ENCODE measurements at places on chromosomes 4 and X.
A peak's percentile ranks its signal among the peaks of the same experiment; 100 is the strongest.

DNA sequence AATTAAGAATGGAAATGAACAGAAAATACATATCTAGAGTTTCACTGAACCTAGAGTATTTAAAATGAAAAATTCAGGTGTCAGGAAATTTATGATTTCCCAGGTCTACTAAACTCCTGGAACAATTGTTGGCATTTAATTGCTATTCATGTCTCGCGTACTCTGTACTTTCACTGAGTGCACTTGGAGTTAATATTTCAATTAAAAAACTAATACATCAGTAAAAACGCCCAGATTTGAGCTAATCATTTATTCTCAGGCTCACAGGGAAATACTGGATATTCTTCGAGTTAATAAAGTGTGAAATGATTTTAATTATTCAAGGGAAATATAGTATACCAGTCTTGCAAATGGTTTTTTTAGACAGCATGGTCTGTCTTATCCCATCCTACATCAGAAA, 125.9 kb downstream of the CHRNA9 start:
- no peak for DNase-seq

DNA sequence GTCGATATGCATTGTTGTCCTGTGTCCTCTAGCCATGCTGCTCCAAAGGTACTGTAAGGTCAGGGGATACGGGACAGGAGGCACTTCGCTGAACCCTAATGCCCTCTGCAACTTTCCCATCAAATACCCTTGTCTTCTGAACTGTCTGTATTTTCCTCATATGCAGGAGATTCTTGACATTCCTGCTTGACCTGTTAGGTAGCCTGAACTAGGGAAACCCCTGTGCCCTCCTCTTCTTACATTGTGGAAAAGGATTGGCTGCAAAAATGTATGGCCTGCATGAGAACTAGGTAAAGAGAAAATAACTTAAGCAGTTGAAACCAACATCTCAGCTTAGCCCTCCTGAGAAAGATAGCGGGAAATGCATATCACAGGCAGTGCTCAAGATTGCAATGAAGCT, 11.4 kb downstream of the RTL8B start:
- no peak for DNase-seq

GRCh38 chr4:36652857-36653256, 371.4 kb downstream of the DTHD1 start:
- no peak for DNase-seq

GRCh38 chrX:133373386-133374079, 41.8 kb downstream of the GPC4 start:
- no peak for DNase-seq

DNA sequence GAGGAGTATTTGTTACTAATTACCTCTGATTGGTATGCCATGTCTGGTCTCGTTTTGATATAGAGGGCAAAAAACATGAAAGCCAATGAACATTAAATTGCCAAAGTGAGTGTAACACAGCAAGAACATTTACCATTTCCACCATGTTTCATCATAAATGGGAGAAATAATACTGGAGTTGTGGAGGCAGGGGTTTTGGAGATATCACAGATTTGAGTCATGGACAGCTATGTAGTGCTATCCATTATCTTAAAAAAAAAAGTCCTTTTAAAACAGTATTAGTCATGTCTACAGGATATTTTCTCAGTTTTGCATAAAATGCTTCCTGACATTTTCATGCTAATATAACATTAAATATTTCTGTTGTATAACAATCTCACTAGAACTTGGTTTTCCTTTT, 301.2 kb downstream of the IL1RAPL1 start:
- DNase-seq, result no peak

GRCh38 chr4:2486981-2487380, 18.1 kb downstream of the RNF4 start:
- no peak for DNase-seq

DNA sequence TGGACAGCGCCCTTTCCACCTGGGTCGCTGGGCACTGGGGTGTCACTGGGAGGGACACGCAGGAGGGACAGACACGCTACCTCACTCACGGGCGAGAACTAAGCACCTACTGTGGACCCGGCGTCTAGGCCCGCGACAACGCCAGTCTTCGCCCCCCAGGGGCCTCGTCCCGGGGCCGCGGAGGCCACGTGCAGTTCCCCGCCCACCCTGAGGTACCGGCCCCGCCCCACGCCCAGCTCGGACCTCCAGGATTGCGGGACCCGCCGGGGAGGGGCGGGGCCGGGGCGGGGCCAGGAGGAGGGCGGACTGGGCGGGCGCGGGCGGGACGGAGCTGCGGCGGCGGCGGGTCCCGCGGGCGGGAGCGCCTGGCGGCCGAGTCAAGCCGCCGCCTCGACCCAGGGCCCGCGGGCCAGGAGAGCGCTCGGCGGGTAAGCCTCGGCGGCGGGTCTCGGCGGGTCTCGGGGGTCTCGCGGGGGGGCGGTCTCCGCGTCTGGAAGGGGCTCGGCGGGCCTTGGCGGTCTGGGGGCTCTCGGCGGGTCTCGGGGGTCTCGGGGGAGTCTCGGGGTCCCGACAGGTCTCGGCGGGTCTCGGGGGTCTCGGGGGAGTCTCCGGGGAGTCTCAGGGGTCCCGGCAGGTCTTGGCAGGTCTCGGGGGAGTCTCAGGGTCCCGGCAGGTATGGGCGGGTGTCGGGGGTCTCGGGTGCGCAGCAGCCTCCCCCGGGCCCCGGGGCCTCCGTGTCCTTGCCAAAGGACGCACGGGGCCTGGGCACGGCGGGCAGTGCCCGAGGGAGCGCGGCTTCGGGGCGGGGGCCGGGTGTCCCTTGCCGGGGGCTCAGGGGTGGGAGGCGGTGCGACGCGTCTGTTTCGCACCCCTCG, at the start of gene SH3BP2:
SH3BP2 (plus strand) TSS at position 375 of the 875 bp plus-strand sequence. CDS start 27,533 bp downstream, outside the sequence.
- no peak for DNase-seq

GRCh38 chrX:47302396-47302795, 68.0 kb upstream of the ZNF157 start:
- no peak for DNase-seq

- no peak for DNase-seq
Observed at GRCh38 chr4:88803600-88804096, 106.0 kb upstream of the NAP1L5 start.

DNA sequence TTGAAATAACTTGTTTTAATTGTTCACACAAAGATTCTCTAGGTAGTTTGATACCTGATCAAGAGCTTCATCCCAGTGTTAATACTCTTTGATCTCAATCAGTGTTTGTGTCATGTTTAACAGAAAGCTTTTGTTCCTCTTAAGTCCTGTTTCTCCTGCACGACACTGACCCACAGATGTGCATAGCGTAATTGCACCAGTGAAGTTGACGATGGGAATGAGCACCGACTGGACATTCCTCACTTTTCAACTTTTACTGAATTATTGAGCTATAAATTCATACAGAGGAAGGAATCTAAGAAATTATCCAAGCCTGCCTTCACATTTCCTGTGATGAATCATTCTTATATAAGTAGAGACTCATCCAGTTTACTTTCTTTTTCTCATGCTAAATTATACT, 878.7 kb upstream of the TENM3 start:
- no peak for DNase-seq

DNA sequence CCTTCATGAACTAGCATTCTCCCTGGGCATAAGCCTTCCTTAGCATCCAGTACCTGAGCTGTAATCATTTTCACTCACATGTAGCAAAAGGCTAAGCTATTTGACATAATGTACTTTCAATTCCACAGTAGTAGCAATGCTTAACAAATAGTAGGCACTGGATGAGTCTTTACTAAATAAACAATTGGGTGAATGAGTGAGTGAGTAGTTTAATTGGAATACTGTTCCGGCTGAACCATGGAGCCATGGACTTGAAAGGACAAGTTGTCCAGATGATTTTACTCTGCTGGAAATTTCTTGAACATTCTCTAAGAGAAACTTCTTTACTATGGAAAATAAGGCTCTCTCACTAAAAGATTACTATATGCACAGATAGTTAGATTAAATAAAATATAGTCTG, 159.3 kb downstream of the FAM47B start:
- DNase-seq, result no peak

GRCh38 chr4:58940167-58940566, 1830.0 kb upstream of the IGFBP7 start:
- DNase-seq, result no peak

GRCh38 chr4:77145842-77146185, 11.2 kb upstream of the CCNG2 start:
- peak; percentile 21 for DNase-seq

DNA sequence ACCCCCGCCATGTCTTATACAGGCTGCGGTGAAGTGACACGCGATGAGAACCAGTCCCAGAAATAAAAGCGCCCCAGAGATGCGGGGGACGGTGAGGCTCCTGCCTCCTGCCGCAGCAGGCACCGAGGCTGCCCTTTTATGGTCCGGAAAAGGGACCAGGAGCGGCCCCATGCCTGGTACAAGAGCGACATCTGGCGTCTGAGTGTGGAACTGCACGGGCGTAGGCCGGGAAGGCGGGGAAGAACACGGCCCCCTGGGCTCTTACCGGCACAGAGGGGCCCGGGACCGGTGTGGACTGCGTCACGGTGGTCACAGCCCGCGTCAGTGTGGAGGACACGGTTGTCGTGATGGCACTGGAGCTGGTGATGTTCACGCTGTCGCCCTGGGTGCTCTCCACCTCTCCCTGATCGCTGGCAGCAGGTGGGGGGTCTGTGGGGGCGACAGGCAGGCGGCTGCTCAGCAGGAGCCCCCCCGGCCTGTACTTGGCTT, 8.9 kb upstream of the RENBP start:
- peak; percentile 62 for DNase-seq

GRCh38 chr4:61923179-61923578, 723.1 kb downstream of the ADGRL3 start:
- no peak for DNase-seq

GRCh38 chr4:43452948-43453347, 560.4 kb downstream of the GRXCR1 start:
- no peak for DNase-seq

- DNase-seq, result no peak
Observed at GRCh38 chr4:140237616-140238350, 83.8 kb upstream of the MAML3 start.

GRCh38 chr4:169437299-169438047, 166.7 kb upstream of the SH3RF1 start:
- DNase-seq, result no peak

GRCh38 chrX:51598899-51599298, 19.8 kb downstream of the CENPVL3 start:
- DNase-seq, result no peak

GRCh38 chr4:100805538-100805937, 287.7 kb upstream of the EMCN start:
- no peak for DNase-seq

DNA sequence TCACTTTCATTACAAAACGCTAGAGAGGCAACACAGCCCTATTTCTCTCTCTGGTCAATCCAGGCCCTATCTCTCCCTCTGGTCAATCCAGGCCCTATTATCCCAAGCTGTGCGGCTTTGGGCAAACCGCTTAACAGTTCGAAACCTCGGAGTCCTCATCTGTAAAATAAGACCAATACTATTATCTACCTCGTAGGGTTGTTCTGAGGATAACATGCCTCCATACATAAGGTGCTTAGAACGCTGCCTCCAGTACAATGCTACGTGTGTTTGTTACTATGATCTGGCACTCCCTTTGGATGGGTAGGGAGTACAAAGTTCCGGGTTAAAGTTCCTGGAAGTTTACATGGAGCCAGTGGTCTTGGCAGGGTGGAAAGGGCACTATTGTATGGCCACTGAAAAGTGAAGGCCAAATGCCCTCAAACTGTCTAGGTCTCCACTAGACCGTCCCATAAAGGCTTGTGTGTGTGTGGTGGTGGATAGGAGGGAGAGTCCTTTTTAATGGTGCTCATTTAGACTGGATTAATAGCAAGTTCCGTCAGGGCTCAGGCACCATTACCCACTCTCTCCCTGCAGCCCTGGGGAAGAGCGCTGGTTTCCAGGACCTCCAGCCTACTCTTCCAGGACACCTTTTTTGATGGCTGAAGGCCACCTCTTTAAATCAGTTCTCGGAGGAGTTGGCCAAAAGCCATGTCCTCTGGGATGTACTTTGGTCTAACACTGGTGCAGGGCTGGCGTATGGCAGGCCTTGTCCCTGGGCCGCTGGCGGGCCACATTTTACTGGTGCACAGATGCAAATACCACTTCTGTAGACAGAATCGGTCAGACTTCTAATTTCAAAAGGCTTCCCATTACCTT, 75.6 kb upstream of the BCOR start:
- no peak for DNase-seq

DNA sequence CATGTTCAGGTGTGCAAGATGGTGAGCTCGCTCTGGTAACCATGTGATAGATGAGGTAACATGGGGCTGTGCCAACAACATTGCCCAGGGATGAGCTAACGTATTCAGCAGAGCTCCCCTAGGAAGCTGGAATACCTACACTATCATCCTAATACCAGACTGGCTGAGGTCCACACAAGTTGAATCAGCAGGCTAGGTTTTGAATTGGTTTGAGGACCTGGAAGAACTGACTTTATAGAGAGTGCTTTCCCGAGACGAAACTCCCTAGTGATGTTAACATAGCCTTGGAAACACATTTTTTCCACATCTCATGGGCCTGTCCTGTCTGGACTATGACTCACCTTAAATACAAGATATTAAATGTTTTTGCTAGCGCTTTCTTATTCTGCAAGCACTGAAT, 56.7 kb downstream of the IGFBP7 start:
- DNase-seq, result no peak

DNA sequence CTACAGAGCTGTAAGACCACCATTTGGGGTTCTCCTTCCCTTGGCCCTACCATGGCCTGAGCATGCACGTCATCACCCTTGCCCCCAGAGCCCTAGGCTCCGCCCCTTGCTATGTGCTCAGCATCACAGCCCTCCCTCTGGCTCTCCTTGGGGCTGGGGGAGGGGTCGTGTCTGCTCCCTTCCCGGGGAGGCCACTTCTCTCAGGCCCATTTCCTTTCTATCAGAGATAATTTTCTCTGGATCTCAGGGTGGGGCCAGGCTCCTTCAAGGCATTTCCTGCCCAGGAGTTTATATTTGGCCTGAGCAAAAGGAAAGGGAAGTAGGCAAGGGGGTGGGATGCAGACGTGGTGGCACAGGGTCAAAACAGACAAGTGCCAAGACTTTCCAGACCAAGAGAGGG, 55.9 kb downstream of the STARD8 start:
- no peak for DNase-seq

DNA sequence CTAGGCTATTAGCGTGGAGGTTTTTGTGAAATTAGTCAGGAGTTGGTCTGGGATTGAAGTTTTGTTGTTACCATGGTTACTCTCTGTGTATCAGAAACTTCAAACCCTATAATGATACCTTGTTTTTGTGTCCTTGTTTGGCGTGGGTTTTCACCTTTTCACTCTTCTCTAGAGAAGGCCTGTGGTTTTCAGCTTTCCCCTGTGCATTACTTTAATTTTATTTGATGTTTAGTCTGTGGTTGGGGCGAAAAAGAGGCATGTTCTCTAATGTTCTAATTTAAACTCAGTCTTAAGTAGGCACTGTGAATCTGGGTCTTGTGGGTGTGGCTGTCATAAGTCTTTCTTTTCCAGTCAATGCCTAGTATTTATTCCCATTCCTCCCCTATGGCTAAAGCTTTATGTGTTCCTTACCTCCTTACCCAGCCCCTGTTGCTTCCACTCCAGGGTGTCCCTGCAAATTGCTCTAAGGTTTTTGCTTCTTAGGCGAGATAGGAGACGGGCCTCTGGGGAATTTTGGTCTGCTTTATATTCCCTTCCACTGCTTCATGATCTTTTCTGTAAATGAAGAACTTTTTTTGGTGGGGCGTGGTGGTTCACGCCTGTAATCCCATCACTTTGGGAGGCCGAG, 326.3 kb upstream of the ZCCHC13 start:
- DNase-seq, result peak; percentile 36
